ENCODE measurements at places on chromosomes 2 and 18.

DNA sequence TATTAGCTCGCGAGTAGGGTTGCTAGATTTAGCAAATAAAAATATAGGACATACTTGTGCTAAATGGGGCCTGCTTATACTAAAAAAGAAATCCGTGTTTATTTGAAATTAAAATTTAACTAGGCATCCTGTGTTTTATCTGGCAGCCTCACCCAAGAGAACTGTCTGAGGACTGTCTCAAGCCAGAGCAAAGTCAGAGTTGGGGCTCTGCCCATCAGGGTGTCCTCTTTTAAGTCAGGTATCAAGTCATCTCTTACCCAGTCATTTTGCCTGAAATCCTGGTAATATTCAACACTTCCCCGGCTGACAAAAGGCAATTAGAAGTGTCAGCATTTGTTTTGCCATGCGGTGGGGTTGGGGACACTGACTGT is 48.3 kb upstream of the ST3GAL5 start:
- no peak for DNase-seq

DNA sequence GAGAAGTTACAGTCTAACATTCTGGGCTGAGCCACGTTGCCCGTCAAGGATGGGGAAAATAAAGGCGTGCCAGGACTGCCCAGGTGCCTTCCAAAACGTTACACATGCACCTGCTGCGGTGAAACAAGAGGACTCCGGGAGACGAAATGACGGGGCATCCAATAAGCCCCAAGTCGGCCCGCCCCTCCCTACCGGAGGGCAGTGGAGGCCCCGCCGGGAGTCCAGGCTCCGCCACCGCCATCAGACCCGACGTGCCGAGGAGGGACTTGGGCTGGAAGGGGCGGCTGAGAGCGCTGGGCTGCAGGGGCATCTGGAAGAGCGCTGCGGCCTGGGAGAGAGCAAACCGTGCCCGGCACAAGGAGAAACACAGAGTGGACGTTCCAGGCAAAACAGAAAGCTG is 112.5 kb upstream of the GPC1 start:
- DNase-seq: no peak

DNA sequence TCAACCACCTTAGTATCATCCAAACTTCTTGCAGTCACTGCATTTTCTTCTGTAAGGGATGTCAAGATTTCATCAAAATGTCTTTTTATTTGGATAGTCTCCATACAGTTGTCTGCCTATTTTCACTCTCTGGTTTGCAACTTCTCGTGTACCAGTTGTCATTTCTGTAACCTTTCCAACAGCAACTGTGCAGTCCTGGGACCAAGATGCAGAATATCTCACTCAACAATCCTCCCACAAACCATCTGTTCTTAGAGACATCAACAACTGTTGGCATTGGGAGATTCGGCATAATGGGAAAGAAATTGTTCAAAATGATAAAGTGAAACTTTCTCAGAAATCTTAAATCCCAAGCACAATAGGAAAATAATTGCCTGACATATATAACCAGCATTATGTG is 933.6 kb upstream of the SLC39A10 start:
- no peak for DNase-seq

GRCh38 chr2:70895249-70895648 is 40.5 kb upstream of the ATP6V1B1 start:
- DNase-seq: no peak

- no peak for DNase-seq
These were observed 80.3 kb upstream of the MAP4K4 start for GRCh38 chr2:101617188-101617587.

GRCh38 chr18:44915213-44915612 is 234.5 kb downstream of the SETBP1 start:
- no peak for DNase-seq
